NCI-H2029 treated with DMSO at 0.1 percent for 48 hours (cell line): ENCODE measurements at places on chromosomes 4 and X.

GRCh38 chr4:76208005-76208765, 5.4 kb downstream of the SCARB2 start:
- peak; percentile 66 for DNase-seq

GRCh38 chr4:98706200-98706813, 47.9 kb upstream of the TSPAN5 start:
- DNase-seq, result no peak

DNA sequence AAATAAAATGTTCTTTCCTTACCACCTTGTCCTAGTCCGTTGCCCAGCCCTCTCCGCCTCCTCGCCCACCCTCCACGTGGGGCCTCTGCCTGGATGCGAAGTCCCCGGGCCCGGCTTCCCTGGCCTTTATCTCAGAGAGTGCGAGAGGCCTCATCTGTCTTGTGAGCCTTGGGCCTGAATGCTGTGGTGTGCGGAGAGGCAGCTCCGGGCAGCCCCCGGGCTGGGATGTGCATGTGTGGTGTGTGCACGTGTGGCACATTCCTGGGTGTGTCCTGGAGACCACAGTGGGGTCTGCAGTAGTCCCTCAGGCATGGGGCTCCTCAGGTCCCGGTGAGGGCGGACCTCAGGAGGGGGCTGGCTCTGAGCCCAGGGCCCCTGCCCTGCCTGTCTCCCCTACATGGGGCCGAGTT, 31.4 kb downstream of the DOK7 start:
- no peak for DNase-seq

- DNase-seq, result no peak
Measured at GRCh38 chr4:1211371-1211770, 37.6 kb downstream of the CTBP1 start.

- no peak for DNase-seq
Measured at GRCh38 chrX:9907645-9908387, 59.3 kb upstream of the CLDN34 start.

GRCh38 chr4:140704964-140705363, 51.2 kb downstream of the TBC1D9 start:
- DNase-seq, result no peak

DNA sequence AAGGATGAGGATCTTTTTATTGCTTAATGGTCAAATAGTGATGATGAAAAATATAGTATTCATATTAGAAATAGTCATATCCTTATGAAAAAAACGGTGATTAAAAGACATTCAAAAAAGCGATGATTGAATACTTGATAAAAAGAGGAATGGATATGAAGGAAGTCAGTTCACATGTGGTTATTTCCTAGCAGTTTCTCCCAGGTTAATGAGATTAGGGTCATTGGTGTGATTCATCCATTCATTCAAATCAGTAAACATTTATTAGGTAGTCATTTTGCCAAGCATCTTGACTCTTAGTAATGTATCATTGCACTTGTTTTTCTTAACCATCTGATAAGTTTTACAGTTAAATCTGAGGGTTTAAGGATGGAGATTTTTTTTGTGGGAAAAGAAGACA, 294.1 kb downstream of the ARHGAP24 start:
- DNase-seq, result no peak
